ENCODE measurements at places on chromosomes 6 and 20.

GRCh38 chr6:53829698-53830221, 35.0 kb downstream of the LRRC1 start:
- no peak for DNase-seq

DNA sequence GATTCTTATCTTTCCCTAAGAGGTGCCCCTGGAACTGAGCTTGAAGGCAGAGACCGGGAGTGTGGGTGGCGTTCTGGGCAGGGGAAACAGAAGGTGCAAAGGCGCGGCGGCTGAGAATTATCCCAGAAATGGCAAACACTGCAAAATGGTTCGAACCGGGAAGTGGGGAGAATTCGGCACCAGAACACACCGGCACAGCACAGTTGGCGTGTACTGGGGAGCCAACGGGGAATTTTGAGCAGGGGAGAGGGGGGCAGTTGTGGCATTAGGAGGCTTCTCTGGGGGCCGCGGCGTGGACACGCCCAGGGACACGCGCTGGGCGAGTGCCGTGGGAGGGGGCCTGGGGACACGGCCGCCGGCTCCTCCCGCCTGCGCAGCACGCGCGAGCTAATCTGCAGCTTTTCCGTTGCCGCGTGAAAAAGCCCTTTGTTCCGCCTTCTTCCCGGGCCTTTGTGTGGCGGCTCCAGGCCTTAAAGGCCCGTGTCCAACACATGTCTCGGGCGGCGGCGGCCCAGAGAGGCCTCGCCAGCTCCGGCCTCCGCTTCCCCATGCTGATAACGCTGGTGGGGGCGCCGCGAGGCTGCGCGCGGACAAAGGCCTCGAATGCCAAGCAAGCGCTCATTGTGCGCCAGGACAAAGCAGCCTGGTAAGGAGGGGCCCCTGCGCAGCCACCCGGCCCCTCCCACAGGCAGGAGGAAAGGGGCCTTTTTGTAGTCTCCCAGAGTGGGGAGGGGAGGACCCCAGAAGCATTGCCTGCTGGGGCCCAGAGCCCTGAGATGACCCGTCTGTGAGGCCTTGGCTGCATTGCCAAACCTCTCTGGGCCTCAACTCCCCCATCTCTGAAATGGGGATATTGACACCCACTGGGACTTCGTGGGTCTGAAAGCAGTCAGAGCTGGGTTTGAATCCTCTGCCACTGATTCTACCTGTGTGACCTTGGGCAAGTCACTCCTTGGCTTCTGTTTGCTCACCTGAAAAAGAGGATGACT, 82.8 kb downstream of the CD40 start:
- DNase-seq: peak; percentile 77

- DNase-seq: no peak
Observed at GRCh38 chr6:150732765-150733539, 132.6 kb upstream of the MTHFD1L start.

- no peak for DNase-seq
Observed at GRCh38 chr6:64459411-64459944, 823.9 kb downstream of the PHF3 start.

DNA sequence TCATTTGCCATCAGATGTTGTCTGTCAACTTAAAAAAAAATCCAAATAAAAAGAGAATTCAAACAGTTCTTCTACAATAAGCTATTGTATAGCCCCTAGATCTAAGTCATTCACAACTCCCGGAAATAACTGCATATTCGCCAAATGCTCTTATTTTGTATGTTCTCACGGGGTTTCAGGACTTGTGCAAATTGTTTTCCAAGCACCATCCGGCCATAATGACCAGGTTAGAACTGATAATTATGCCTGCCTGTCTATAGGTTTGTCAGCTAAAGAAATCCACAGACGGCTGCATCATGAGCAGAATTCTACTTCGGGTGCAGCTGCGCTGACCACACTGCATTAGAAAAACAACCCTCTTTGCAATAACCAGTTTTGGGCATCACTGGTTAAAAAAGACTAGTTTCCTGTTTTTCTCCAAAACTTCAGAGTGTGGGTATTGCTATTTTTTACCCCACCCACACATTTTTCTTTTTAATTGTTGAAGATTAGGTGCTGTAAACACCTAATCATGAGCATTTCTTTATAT, 87.7 kb downstream of the HIVEP2 start:
- DNase-seq: no peak

DNA sequence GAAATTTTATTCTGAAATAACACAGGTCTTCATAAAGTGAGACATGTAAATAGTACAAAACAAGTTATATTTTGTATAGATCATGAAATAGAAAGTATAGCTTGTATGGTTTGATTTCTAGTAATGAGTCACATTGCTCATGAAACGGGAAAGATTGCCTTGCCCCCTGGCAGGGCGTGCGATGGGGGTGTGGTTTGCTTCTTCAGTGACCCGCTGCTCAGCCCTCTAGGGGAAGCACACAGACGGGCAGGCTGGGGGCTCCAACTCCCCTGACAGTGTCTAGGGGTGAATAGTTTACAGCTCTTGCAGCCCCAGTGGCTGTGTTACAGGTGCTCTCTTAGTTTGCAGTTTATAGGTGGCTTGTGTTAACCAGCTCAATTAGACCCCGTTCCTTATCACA, 170.5 kb upstream of the RGS17 start:
- DNase-seq: no peak

DNA sequence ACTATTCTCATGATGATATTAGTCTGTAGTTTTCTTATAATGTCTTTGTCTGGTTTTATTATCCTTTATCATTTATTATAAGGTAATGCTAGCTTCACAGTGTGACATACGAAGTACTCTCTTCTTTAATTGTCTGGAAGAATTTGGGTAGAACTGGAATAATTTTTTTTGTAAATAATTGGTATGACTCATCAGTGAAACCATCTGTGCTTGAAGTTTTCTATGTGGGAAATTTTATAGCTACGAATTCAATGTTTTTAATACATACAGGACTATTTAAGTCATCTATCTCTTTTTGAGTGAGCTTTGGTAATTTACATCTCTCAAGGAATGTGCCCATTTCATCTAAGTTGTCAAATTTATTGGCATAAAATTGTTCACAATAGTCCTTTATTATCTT, 86.3 kb downstream of the SOD2 start:
- DNase-seq: no peak

DNA sequence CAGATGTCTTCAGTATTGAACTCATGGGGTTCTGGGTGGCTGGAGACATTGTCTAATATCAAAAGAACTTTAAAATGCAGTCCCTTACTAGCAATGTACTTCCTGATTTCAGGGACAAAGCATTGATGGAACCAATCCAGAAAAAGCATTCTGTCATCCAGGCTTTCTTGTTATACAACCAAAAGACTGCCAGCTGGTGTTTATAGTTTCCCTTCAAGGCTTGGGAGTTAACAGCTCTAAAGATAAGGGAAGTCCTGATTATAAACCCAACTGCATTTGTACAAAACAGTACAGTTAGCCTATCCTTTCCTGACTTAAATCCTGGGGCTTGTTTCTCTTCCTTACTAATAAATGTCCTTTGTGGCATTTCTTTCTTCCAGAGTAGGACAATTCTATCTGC, 160.0 kb downstream of the COL21A1 start:
- DNase-seq: no peak

GRCh38 chr6:41596807-41597206, 41.5 kb upstream of the MDFI start:
- DNase-seq: no peak

DNA sequence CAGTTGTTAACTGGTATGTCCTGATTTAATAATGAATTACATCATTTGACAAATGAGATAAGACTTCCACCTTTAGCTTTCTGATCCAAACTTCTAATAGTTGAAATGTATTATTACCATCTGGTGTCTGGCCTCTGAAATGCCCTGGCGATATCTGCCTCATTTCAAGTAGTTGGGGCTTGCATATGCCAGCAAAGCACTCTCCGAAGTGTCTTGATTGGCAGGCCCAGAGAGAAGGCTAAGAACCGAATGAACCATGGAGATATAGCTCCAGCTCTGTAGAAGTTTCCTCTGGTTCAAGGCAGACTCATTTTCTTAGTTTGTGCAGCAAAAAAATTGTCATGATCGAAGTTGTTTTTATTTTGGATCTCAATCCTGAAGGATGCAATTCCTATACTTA, 13.4 kb upstream of the HIVEP2 start:
- no peak for DNase-seq

DNA sequence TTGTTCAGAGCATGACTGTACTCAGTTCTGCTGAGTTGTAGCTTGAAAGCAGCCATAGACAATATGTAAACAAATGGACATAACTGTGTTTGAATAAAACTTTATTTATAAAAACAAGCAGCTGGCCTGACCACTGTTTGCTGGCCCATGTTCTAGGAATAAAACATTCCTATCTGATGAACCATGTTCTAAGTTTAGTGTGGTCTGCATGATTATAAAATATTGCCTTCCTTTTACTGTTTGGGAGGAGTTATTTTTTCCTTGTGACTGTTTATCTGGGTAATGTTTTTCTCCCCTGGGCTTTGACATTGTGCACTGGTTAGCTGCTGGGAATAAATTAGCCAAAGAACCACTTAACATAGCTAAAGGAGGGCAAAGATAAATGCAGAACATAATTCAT, 55.1 kb downstream of the CDS2 start:
- DNase-seq: no peak

DNA sequence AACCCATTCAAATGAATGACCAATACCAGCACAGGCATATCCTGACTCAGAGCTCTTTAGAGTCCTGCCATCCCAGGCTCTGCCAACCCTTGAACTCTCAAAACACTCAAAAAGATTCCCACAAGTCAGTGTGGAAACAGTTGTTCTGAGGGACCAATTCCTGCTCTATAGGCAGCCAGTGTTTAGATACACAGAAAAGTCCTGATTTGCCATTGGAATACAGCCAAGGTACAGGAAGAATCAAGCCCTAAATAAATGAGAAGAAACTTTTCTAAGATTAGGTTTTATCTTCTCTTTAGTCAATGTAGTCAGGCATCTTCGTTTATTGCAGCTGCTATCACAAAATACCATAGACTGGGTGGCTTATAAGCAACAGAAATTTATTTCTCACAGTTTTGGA, 626.8 kb upstream of the ARID1B start:
- no peak for DNase-seq

GRCh38 chr6:44202332-44202971, 14.3 kb upstream of the MYMX start:
- DNase-seq: no peak

GRCh38 chr20:3434232-3434631, 26.8 kb upstream of the DNAAF9 start:
- DNase-seq: no peak

Measured in upper lobe of left lung (tissue), 6 donors.